ENCODE measurements at places on chromosomes 13 and 19. TPM values are rescaled to one million over a fixed set of nuclear protein-coding genes. Genes with fewer than 3 reads are reported as not detected.

- DNase-seq, result no peak
These were observed 586.5 kb downstream of the SLITRK5 start for GRCh38 chr13:88257706-88258105.

DNA sequence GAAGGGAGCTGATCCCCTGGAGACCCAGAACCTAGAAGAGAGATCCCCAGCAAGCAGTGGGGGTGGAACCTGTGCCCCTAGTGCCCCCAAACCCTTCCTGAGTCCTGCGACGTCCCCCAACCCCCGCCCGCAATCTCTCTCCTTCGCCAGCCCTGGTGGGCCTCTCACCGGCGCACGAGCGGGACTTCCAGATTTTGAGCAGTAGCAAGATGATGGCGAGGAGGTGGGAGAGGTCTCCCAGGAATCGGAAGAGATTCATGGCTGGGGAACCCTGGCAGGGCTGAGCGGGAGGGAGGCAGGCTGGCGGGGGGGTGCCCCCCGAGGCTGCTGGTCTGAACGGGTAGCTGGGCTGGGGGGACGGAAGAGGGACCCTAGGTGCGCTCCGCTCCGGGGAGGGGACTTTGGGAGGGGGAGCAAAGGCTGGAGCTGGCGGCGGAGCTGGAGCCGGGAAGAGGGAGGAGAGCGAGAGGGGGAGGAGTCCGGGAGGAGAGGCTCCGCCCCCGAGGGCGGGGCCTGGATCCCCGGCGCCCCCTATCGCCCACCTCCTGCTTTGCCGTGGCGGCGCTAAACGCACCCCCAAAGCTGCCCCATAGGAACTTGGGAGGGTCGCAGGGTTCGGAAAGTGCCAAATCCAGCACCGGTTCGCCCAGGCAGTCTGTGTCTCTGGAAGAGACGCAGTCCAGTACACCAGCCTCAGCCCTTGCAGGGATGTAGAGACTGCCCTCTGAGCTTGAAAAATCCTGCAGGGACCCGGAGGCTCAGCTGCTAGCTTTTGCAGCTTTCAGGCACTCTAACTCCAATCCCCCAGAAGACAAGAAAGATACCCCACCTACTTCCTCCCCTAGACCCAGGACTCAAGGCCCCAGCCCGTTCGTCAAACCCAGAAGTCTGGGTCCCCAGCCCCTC lies at the start of gene KDELR1:
KDELR1 (minus strand) TSS at position 452 of the 906 bp plus-strand sequence; CDS start at position 259, 193 bp downstream.
- DNase-seq, result peak; percentile 77

DNA sequence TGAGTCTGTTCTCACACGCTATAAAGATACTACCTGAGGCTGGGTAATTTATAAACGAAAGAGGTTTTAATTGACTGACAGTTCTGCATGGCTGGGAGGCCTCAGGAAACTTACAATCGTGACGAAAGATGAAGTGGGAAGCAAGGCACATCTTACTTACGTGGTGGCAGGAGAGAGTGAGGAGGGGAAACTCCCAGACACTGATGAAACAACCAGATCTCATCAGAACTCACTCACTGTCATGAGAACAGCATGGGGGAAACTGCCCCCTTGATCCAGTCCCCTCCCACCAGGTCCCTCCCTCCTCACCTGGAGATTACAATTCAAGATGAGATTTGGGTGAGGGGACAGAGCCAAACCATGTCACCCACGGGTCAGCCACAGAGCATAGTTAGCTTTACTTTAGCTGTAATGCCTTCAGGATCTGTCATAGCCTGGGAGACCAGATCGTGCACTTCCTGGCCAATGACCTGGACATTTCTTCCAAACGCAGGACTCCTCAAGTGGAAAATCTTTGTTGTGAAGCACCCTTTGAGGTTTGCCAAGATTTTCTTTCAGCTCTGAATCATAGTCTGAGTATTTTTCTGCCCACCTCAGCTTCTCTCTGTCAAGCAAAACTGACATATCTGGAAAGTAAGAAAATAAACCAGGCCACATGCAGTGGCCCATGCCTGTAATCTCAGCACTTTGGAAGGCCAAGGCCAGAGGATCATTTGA lies 25.2 kb upstream of the HIF3A start:
- no peak for DNase-seq

The CEACAM8 gene
- 0.89 TPM for total RNA-seq

DNA sequence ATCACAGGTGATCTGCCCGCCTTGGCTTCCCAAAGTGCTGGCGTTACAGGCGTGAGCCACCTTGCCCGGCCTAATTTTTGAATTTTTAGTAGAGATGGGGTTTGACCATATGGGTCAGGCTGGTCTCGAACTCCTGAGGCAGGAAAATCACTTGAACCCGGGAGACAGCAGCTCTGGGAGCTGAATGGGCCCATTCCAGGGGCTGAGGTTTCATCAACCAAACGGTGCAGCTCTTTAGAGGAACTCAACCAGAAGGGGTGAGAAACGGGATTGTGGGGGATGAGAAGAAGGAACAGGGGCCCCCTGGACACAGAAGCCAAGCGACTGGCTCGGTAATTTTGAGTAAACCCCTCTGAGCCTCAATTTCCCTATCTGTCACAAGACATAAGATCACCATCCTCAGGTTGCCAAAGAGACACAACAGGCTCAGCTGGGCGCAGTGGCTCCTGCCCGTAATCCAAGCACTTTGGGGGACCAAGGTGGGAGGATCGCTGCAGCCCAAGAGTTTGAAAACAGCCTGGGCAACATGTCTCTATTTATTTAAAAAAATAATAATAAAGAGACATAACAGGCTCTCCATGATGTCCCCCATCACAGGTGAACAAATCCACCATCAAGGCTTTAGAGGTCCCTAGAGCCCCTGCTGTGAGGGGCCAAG lies 562 bp downstream of the IQCN start:
- no peak for DNase-seq

The ATG4D gene
- total RNA-seq, result 93.9 TPM

GRCh38 chr13:110963554-110963970 lies 48.7 kb upstream of the ANKRD10 start:
- no peak for DNase-seq

GRCh38 chr19:45778010-45778661 lies 4.2 kb downstream of the DMPK start:
- peak; percentile 29 for DNase-seq

The ZNF677 gene
- total RNA-seq, result 2.5 TPM

- no peak for DNase-seq
These were observed 25.9 kb downstream of the UBA2 start for GRCh38 chr19:34454091-34454490.

The EIF3K gene
- total RNA-seq, result 343 TPM

- no peak for DNase-seq
These were observed 212.5 kb downstream of the POSTN start for GRCh38 chr13:37385956-37386670.

The METTL21C gene
- total RNA-seq, result not detected

GRCh38 chr13:111901267-111901915 lies 165.6 kb upstream of the SOX1 start:
- DNase-seq, result no peak

- DNase-seq, result no peak
These were observed 94.5 kb downstream of the GNG7 start for GRCh38 chr19:2607712-2608601.

GRCh38 chr19:4910594-4911281 lies 1.4 kb downstream of the UHRF1 start:
- peak; percentile 20 for DNase-seq

GRCh38 chr19:15986701-15987100 lies 37.9 kb downstream of the OR10H4 start:
- no peak for DNase-seq

DNA sequence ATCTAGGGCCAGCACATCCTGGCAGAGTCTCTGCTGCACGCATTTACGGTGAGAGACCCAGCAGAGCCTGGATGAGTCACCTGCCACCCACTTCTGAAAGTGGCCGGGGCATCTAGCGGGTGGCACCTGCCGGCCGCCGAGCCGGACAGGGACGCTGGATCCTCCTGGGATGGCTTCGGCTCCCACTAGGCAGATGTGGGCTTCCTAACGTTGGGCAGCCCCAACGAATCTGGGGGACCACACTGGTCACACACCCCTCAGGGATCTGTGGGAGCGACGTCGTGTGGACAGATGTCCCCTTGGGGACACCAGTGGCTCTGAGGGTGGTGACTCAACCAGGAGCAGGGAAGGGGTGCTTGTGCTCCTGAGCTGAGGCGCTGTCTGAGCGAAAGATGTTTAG lies 32.2 kb downstream of the TMEM255B start:
- DNase-seq, result no peak

The FAAP24 gene
- total RNA-seq, result 1.5 TPM

The ZNF714 gene
- total RNA-seq, result 9.2 TPM

DNA sequence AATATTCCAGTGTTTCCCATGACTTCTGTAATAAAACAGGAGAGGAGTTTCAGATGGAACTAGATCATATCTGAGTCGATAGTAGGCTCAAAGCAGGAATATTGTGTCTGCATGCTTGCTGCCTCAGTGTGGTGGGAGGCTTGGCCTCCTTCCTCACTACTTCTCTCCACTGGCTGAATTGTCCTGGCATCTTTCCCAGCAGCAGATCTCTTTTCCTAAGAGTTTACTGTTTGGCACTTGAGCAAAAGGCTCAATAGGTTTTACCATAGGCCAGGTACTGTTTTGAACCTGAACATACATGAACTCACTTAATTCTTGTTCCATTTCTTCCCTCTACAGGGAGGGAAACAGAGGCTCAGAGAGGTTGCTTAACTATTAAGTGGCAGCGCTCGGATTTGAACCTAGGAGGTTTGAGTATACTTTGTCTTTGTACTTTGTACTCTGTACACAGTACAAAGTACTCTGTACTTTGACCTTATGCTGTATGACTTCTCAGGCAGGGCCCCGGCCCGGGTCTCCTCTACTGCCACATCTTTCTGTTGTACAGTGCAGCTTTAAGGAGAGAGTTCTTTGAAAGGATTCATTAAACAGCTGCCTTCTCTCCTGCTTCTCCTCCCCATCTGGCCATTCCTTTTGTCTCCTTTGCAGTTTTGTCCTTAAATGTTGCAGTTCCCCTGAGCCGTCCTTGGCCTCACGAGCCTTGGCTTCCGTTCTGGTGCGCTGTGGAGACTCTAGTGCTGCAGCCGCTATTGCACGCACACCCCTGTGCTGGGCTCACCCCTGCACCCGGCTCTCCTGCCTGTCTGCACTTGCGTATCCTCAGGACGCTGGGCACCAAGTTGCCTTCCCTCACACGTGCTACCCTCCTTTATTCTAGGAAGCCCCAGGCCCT lies 8.1 kb downstream of the B3GLCT start:
- no peak for DNase-seq

The NLRP5 gene
- not detected for total RNA-seq

DNA sequence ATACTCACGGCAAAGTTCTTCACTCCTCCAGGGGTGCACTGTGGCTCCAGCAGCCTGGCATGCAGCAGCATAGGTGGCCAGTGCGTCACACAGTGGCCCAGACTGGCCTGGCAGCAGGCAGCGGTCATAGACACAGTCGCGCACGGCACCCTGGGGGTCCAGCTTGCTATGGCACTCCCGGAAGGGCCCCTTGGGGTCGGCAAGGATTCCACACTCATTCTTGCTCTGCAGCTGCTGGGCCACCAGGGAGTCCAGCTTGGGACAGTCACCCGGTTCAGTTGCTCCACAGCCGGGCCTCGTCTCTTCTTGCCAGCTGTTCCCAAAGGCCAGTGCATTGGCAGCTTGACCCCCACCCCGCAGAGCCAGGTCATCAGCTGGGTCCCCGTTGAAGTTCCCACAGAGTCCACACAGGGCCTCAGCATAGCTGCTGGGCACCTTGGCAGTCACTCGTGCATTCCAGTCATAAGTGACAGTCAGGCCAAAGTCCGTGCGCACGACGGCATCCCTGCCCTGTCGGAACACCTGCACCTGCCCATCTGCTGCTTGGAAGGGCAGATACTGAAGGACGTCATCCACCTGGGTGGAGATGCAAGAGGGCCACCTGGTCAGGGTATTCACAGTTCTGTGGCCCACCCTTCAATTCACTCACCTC lies 20.6 kb downstream of the FCGBP start:
- peak; percentile 73 for DNase-seq

The PRODH2 gene
- not detected for total RNA-seq

- no peak for DNase-seq
These were observed 1.2 kb downstream of the CBARP start for GRCh38 chr19:1236576-1236975.

DNA sequence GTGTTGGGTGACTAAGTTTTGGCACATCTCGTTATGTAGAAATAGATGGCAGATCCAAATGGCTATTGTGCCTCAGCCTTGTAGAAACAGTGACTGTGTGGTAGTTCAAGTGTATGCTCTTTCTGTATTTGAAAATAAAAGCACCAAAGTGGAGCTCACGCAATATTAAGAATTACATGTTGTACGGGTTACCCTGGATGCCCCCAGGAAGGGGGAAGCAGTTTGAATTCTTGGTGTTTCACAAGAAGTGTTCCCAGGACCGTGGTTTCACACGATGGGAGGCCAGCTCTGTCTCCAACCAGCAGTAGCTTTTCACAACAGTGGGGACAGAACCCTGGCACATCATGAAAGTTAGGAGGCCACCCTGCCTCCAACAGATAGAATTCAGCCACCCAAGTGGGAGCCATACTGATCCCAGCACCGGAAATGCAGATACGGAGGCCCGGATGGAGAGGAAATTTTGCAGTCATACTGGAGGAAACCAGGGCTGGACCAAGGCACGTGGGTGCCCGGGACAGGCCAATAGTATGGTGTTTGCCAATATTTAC lies 8.9 kb downstream of the FLT1 start:
- no peak for DNase-seq

The UBE2L5 gene
- total RNA-seq, result not detected

The ZNF44 gene
- total RNA-seq, result 16.1 TPM

- no peak for DNase-seq
These were observed 25.9 kb downstream of the PRAM1 start for GRCh38 chr19:8476524-8476923.

GRCh38 chr13:41858780-41859179 lies 102.1 kb downstream of the VWA8 start:
- DNase-seq, result no peak

GRCh38 chr13:31350560-31350959 lies 150.8 kb downstream of the B3GLCT start:
- no peak for DNase-seq

- no peak for DNase-seq
These were observed 12.2 kb downstream of the PRKCSH start for GRCh38 chr19:11447347-11448262.

GRCh38 chr19:58330458-58330857 lies 3.7 kb downstream of the ZSCAN22 start:
- no peak for DNase-seq

DNA sequence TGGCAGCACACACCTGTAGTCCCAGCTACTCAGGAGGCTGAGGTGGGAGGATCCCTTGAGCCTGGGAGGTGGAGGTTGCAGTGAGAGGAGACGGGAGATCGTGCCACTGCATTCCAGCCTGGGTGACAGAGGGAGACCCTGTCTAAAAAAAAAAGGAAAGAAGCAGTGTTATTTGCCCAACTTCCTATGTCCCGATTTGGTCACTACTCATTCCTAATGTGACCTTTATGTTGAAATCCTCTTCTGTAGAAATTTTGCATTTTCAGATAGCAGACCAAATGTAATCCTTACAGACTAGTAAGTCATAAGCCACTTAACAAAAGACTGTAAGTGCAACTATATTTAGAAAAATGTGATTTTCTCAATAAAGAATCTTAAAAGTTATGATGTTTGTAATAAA lies 18.2 kb upstream of the STK24 start:
- DNase-seq, result no peak

DNA sequence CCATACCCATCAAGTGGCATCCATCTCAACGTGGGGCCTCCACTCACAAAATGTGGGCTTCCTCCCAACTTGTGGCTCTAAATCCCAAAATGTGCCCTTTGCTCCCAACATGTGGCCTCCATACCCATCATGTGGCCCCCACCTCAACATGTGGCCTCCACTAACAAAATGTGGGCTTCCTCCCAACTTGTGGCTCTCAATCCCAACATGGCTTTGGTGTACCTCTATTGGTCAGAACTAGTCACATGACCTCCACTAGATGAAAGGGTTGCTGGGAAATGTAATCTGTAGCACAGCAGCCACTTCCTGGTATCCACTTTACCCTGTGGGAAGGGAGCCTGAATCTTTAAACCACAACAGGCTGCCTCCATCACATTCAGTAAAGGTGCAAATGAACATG lies 10.1 kb upstream of the ACER1 start:
- DNase-seq, result no peak

Data from left colon (tissue), 2 donors.